NCI-H226 (cell line): ENCODE measurements at places on chromosomes 2 and 18.

DNA sequence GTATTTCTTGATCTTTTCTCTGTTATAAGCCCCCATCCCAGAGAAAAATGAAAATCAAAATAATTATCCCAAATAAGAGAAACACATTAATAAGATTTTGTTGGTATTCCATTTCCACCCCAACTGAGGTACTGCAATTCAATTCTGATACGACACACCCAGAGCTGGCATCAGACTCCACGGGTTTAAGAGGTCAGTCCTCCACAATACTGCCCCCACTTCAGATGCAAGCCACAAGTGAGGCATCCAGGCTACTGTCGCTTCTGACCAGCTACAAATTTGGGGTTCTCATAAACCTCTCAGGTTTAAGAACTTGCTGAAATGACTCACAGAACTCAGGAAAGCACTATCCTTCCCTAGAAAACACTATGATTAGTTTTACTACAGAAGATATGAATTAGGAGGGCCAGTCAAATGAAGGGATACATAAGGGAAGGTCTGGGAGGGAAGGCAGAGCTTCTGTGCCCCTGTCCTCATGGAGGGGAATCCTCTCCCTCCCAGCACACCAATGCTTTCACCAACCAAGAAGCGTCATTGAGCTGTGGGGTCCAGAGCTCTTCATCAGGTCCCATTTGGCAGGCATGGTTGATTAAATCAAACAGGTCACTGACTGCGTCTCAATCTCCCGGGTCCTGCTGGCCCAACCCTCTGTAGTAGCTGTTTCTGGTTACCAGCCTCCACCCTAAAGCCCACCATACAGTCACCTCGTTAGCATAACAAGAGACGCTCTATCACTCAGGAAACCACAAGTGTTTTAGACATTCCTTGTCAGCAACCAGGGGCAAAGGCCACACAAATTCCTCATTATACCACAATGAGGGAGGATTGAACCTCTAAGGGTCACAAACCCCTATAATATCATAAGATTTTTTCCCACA, 46.2 kb downstream of the IWS1 start:
- no peak for DNase-seq

DNA sequence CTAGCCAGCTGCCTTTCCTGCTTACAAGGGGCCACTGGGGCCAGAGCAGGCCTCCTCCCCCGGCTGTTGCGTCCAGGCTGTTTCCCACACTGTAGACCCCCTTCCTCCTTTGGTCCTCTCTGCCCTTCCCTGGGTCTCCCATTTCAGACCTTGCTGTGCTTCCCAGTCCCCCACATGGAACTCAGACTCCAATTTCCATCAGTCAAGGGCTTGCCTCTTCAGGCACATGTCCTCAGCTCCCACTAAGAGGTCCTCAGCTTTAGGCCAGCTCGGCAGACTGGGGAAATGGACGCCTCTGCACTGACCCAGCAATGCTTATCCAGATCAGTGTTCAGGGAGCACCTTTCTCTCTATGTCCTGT, 98.0 kb upstream of the BZW1 start:
- DNase-seq = no peak

DNA sequence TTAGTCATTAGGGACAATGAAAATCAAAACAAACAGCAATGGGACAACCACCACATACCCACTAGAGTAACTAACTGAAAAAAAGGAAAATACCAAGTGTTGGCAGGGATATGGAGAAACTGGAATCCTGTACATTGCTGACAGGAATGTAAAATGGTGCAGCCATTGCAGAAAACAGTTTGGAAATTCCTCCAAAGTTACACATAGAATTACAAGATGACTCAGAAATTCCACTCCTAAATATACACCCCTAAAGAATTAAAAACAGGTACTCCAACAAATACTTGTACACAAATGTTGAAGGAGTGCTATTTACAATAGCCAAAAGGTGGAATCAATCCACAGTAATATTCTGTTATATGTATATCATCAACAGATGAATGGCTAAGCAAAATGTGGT, 110.9 kb downstream of the ROCK1 start:
- DNase-seq = peak; percentile 16

DNA sequence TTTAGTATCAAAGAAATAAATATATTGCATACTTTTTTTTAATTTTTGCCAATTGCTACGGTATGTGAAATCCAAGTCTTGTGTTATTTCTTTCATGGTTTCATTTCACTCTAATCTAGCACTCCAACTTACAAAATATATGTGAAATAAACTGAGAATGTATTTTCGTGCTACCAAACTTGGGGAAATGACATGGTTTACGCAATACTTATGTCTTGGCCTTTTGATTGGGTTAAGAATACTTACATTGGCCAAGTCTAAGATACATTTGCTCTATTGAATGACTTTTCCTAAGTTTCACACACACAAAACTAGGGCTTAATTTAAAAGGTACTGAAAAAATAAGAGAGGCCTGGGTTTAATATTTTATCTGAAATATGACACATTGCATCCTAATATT, 80.5 kb downstream of the VRK2 start:
- DNase-seq = no peak

GRCh38 chr2:72147303-72147971, at the start of gene CYP26B1:
CYP26B1 (minus strand) TSS chr2:72147862; CDS start chr2:72147834, 28 bp downstream.
- DNase-seq = no peak

GRCh38 chr18:59941331-59941730, 41.5 kb downstream of the PMAIP1 start:
- DNase-seq = no peak

GRCh38 chr2:134021830-134022524, 231.9 kb upstream of the MGAT5 start:
- DNase-seq = no peak
